ENCODE measurements at places on chromosomes 12 and 14. TPM values are rescaled to one million over a fixed set of nuclear protein-coding genes. Genes with fewer than 3 reads are reported as not detected.

Gene CLEC2D
- 3.5 TPM for total RNA-seq

Gene LPAR5
- not detected for total RNA-seq

Gene CMA1
- total RNA-seq, result not detected

Gene DTX1
- not detected for total RNA-seq

Gene CPNE6
- not detected for total RNA-seq

Gene DAO
- total RNA-seq, result not detected

Gene RSRC2
- 61.7 TPM for total RNA-seq

Gene HNF1A
- total RNA-seq, result not detected

Gene POTEM
- total RNA-seq, result not detected

Gene SERPINA10
- not detected for total RNA-seq

Gene NOXRED1
- total RNA-seq, result 0.29 TPM

Gene KRT75
- not detected for total RNA-seq

Gene MED13L
- 116 TPM for total RNA-seq

Gene FOXG1
- 0.07 TPM for total RNA-seq
